Spleen (tissue), 13 donors: ENCODE measurements at places on chromosomes 16 and 17. TPM values are rescaled to one million over a fixed set of nuclear protein-coding genes. Genes with fewer than 3 reads are reported as not detected.

DNA sequence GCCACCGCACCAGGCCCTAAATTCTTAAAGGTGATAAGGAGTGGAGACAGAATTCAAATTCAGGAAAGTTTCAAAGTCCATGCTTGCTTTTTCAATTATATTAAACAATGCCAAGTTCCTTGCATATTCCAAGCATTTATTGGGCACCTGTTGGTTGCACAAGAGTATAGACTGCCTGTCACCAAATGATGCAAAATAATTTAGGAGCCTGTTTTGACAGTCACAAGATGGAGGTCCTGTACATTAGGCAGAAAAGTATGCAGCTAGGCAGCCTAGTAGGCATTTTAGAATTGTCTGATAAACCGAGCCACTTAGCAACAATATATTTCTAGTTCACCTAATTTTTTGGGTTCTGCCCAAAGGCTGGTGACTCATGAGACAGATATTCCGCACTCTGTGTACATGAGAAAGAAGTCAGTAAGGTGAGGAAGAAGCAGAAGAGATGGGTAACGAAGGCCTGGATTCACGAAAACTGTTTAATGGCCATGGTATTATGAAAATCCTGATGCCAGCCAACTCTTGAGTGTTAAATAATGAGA, 7.3 kb downstream of the ACACA start:
- H3K27ac ChIP-seq: no peak overlapping the region
- no peak overlapping the region for H3K4me3 ChIP-seq
- H3K36me3 ChIP-seq: no peaks in the 10 kb centered on the region
- no peak for DNase-seq
- H3K27me3 ChIP-seq: no peaks in the 10 kb centered on the region

- H3K27ac ChIP-seq: no peak overlapping the region
- H3K27me3 ChIP-seq: no peaks in the 10 kb centered on the region
- no peaks in the 10 kb centered on the region for H3K4me1 ChIP-seq
- DNase-seq: peak; percentile 40
- no peak overlapping the region for H3K4me3 ChIP-seq
Measured at GRCh38 chr17:266219-266618, 84.8 kb upstream of the DOC2B start.

DNA sequence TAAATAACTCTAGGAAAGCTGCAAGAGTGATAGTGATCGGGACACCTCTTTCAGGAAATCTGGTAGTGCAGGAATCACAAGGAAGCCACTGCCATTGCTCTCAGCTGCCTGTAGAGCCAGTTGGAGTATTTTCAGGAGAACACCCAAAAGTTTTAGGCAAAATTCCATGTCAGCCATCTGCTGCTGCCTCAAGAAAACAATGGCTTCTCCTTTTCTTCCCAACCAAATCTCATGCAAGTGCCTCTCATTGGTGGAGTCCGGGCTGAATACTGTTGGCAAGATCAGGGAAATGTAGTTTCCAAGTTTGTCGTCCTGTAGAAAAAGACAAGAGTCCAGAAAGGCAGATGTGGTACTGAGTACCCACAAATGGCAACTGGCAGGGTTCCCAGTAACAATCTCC, 54.9 kb upstream of the TANC2 start:
- H3K36me3 ChIP-seq: no peaks in the 10 kb centered on the region
- H3K27me3 ChIP-seq: no peaks in the 10 kb centered on the region
- no peak for DNase-seq
- no peak overlapping the region for H3K27ac ChIP-seq
- H3K4me3 ChIP-seq: no peak overlapping the region

GRCh38 chr17:61088556-61088955, 311.1 kb upstream of the TBX2 start:
- H3K27me3 ChIP-seq: no peaks in the 10 kb centered on the region
- DNase-seq: no peak
- no peaks in the 10 kb centered on the region for H3K4me1 ChIP-seq
- H3K27ac ChIP-seq: no peak overlapping the region
- H3K4me3 ChIP-seq: no peak overlapping the region
- no peaks in the 10 kb centered on the region for H3K36me3 ChIP-seq

DNA sequence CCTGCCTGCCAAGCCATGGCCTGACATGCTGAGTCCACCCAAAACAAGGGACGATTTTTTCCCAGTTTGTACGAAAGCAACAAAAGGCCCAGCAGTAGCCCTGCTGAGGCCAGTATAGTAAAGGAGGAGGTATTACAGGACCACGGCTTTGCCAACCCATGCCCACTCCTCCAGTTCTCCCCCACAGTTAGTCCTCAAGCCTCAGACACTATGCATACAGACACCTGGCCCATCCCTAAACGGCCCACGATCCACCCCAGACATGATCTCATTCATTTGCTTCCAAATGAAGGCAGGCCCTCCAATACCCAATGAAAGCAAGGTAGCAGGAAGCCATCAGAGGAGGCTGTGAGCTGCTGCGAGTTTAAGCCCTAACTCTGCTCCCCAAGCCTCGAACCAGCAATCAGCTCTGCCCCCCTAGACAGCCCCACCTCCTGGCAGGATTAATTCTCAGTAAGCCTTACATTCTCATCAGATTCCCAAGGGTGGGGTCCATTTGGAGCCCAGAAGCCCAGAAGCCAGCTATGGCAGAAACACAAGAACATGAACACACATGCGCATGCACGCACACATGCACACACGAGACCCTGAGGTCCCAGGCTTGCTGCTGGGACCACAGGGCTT, 4.9 kb downstream of the HDAC5 start:
- no peak for DNase-seq
- no peak overlapping the region for H3K27ac ChIP-seq
- no peak overlapping the region for H3K4me3 ChIP-seq
- H3K4me1 ChIP-seq: peaks cover 42% of the 10 kb centered on the region

DNA sequence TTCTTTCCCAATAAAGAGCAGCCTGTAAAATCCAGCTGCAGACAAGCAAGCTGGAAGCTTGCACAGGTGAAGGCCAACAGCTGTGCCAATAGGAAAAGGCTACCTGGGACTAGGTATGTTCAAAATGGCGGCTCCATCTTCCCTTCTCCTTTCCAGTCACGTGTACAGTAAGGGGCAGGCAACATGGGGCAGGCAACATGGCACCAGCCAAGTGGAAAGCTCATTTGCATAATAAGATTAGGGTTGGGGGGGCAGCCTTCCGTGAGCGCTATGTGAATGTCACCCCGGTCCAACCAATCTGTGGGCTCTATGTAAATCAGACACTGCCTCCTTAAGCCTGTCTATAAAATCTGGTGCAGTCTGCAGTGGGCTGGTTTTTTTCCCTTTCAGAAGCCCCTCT, 31.3 kb downstream of the TVP23A start:
- no peaks in the 10 kb centered on the region for H3K4me1 ChIP-seq
- H3K27me3 ChIP-seq: no peaks in the 10 kb centered on the region
- no peak overlapping the region for H3K4me3 ChIP-seq
- H3K36me3 ChIP-seq: no peaks in the 10 kb centered on the region
- H3K27ac ChIP-seq: no peak overlapping the region

DNA sequence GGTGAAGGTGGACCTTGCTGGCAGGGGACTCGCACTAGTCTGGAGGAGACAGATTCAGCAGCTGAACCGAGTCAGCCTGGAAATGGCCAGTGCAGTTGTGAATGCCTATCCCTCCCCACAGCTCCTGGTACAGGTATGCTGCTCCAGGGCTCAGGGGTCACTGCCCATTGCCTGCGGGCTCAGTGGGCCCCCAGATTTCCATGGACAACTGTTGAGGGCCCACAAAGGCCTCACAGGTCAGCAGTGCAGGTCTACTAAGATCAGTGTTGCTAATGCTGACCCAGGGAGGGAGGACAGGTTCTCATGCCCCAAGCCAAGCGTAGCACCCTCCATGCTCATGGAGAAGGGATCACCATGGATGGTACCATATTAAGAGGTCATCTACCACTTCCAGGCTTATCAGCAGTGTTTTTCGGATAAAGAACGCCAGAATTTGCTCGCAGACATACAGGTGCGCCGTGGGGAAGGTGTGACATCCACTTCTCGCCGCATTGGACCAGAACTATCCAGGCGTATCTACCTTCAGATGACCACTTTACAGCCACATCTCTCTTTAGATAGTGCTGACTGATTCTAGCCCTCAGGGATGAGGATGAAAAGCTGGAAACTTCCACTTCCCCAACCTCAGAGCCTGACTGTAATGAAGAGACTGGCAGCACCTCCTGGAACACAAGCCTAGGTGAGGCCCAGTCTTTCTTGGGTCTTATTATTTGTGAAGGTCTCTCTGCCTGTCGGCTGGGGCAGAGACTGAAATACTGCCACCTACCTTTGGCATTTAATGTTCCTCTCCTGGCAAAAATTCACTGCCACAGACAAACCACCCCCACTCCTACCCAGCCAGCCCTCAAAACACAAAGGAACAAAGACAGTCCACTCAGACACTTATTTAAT, 7.6 kb downstream of the EME1 start:
- no peak overlapping the region for H3K4me3 ChIP-seq
- DNase-seq: peak; percentile 54
- H3K36me3 ChIP-seq: peaks cover 55% of the 10 kb centered on the region
- H3K4me1 ChIP-seq: no peaks in the 10 kb centered on the region

Gene TRIM37
- total RNA-seq: 24.5 TPM

DNA sequence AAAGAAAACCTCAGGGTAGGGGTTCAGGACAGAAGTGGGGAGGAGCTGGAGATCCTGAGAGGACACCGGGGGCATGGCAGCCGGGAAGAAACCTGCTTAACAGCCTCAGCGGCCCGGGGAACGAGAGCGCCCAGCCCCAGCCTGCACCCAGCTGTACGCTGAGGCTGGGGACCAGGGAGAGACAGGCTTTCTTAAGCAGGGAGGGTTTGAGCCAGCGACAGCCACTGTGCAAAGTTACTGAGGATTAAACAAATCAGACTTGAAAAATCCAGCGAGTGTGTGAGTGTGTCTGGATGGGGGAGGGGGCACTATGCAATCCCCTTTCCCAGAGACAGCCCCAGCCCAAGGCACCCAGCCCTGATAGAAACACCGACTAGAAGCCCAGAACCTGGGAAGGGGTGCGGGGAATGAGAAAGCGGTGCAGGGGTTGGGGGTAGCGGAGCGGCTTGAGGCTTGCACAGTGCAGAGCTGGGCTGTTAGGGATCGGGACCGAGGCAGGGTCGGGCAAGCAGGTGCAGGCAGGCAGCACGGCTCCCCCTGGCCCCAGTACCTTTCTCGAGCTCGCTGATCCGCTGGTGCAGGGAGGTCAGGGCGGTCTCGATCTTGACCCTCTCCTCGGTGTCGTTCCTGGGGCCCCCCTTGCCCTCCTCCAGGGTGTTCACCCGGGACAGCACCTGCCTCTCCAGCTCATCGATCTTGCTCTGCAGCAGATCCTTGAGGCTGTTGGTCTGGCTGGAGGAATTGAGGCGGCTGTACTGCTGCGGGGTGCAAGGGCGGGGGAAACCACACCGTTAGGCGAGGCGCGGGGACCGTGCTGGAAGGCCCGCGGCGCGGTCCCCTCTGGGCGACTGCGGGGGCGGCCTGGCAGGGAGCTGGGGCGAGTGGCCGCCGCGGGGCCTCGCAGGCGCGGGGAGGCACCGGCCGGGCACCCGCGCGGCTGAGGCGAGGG, 1.2 kb downstream of the NPTX1 start:
- no peak overlapping the region for H3K4me3 ChIP-seq
- no peaks in the 10 kb centered on the region for H3K36me3 ChIP-seq
- H3K27ac ChIP-seq: no peak overlapping the region
- H3K27me3 ChIP-seq: peaks cover 100% of the 10 kb centered on the region
- H3K4me1 ChIP-seq: peaks cover 51% of the 10 kb centered on the region
- no peak for DNase-seq

Gene SMTNL2
- total RNA-seq: 0.97 TPM

Gene VTN
- 0.92 TPM for total RNA-seq
